Hepatic stellate cell (primary cell): ENCODE measurements at places on chromosomes 7 and 10.
A peak's percentile ranks its signal among the peaks of the same experiment; 100 is the strongest.

GRCh38 chr7:44899443-44899842, 14.1 kb upstream of the PURB start:
- DNase-seq, result no peak

- no peak for DNase-seq
These were observed 348.2 kb upstream of the GRM3 start for GRCh38 chr7:86295526-86295925.

DNA sequence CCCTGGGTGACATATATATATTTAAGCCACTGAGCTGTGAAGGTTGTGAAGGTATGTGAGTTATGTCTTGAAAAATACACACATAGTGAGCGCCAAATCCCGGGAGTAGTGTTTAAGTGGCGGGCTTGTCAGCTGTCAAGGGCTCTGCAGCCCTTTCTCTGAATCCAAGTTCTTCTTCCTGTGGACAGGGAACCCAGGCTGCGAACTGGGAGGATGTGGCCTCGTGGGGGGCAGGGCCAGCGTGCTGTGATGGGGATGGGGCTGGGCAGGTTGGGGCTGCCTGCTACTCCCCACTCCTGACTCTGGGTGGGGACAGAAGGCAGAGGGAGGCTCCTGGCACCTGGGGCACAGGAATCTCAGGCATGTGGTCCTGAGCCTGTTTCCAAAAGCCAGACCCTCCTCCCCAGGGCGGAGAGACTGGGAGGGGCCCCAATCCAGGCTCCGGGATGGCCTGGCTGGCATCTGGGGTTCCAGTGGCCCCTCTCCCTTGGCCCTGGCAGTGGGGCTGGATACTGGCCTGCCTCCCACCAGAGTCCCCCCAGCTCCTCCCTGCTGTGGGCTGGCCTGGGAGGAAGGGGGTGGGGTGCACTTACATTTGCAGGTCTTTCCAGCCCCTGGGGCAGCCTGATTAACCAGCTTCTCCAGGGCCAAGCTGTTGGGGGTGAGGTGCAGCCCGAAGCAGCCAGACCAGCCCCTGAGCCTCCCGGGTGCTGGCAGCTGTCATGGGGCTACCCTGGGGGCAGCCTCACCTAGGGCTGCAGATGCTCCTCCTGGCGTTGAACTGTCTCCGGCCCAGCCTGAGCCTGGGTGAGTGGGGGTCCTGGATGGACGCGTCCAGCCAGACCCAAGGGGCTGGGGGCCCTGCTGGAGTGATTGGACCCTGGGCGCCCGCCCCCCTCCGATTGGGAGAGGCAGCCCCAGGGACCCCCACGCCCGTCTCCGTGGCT, at the start of gene UPK3B:
Gene UPK3B, plus strand, starts transcription at position 622 of the 947 bp plus-strand sequence. Its CDS starts 101 bp downstream, at position 723.
- peak; percentile 24 for DNase-seq

DNA sequence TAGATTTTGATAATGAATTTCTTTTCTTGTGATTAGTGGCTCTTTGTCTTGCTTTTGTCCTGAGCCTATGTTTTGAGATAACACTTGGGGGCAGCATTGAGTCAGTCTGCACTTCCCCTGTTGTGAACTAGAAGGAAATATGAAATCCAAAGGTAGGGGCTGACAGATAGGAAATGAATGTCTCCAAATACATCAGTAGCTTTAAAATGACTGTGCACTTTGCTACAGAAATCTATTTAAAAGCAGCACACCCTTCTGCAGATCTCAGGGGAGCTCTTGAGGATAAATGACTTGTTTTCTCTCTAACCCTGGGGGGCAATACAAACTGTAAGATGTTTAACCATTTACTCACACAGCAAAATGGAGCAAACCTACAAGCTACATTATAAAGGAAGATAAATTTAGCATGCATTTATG, 176.0 kb upstream of the MYO3A start:
- no peak for DNase-seq

DNA sequence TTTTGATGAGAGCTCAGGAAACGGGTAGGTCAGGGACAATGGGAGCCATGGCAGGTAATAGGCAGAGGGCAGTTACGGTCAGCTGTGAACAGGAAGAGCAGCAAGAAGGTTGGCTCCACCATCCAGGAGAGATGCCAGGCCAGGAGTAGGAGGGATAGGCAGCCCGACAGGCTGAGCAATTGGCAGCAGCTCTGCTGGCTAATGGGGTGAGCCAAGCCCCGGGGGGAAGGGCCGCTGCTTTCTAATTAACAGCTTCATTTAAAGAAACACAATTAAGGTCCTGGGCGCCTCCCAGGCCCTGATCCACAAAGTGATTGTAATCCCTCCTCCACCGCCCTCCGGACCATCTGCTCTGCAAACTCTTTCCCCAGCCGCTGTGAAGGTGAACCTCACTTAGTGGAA, 23.7 kb downstream of the SH2B2 start:
- no peak for DNase-seq

- no peak for DNase-seq
These were observed 58.9 kb upstream of the STRIP2 start for GRCh38 chr7:129375141-129375938.

DNA sequence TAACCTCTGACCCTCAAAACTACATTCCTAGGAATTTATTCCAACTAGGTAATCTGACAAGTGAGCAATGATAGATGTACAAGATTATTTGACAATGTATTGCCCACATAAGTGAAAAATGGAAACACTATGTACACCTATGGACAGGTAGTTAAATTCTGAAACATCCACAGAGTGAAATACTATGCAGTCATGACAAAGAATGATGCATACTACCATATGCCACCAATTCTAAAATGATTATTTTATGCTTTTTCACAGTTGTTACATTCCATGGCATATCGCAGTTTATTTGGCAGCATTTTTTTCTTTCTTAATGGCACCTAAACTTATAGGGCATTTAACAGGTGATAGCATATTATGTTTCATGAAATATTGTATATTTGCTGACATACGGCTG, 20.1 kb upstream of the TNPO3 start:
- no peak for DNase-seq

- DNase-seq, result no peak
These were observed 23.9 kb upstream of the MPP7 start for GRCh38 chr10:28326516-28327490.

DNA sequence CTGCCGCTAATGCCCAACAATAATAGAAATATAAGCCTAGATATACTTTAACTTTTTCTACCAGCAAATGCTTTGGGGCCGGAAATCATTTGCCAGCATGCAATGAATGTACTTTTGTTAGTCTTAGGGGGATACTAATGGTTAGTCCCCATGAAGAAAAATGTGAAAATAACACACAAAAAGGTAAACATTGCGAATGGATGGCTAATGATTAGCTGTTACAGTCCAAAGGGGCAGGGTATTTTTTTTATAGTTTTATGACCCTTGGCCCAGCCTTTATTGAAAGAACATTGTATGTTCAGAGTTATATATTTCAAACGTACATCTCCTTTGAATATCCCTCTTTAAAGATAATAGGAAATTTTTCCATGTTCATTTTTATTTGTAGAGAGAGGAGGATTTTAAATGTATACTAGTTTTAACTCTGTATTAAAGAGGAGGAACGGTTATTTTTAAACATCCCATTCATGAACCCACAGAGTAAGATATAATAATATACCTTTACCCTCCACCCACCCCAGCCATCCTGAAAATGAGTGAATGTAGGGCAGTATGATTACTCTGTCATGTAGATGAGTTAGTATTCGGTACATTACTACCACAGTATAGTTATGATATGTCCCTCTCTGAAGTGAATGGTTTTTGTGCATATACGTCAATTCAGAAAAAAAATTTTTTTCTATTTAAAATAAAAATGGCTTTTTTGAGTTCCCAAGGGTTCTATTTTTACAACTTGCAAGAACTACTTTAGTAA, 63.6 kb downstream of the ARID5B start:
- no peak for DNase-seq

GRCh38 chr7:36448781-36449379, 59.2 kb downstream of the ANLN start:
- DNase-seq, result peak; percentile 27

DNA sequence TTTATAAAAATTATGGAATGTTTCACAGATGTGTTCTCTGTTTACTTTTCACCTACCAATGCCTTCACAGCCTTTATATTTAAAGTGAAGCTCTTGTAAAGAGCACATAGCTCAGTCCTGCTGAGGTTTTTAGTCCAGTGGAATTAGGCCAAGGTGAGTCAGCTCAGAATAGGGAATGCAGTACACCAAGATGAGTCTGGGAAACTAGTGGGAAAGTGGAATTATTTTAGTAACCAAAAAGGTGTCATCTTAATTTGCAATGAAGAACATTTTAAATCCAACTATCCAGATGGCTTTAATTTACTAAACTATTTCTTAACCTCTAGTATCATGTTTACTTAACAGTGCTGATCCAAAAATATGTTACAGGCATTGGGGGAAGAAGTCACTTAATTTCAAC, 236.3 kb upstream of the CTBP2 start:
- no peak for DNase-seq
